C1 segment of cervical spinal cord (tissue), 14 donors: ENCODE measurements at places on chromosomes 1 and 21.

DNA sequence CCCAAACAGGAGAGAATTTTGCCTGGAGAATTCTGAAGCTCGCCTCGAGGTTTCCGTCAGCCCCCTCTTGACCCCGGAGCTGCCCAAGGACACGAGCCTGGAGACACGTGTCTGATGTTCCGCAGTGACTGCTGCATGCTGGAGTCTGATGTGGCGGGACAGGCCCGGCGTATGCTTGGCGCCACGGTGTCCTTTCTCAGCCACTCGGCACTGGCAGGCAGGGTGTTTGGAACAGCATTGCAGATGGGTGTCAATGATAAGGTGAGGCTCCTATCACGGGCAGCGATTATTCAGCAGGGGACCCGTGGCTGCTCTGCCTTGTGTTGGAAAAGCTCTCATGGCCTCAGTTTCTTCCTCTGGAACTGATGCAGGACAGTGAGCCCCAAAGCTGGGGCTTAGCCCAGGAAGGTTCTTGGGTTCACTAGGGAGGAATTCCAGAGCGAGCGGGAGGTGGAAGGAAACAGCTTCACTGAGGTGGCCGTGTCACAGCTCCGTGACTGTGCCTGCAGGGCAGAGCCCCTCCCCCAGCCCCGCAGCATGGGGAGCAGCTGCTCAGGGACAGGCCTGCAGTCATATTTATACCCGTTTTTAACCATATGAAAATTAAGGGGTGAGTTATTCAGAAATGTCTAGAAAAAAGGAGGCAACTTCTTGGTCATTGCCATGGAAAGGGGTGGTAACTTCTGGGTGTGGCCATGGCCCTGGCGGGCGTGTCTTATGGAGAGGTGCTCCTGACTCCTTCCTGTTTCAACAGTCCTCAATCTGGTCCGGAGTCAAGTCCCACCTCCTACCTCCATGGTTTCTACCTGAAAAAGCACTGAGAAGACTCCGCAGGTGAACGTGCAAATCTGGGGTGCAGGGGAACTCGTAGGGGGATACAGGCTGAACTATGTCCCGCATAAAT lies 123.4 kb downstream of the SIK1 start:
- DNase-seq, result no peak

GRCh38 chr1:111417755-111418154 lies 9.8 kb downstream of the OVGP1 start:
- no peak for DNase-seq

- no peak for DNase-seq
Measured at GRCh38 chr1:245133995-245134715, 20.6 kb upstream of the KIF26B start.

- DNase-seq, result no peak
Measured at GRCh38 chr1:89896105-89896942, 75.5 kb downstream of the LRRC8D start.

DNA sequence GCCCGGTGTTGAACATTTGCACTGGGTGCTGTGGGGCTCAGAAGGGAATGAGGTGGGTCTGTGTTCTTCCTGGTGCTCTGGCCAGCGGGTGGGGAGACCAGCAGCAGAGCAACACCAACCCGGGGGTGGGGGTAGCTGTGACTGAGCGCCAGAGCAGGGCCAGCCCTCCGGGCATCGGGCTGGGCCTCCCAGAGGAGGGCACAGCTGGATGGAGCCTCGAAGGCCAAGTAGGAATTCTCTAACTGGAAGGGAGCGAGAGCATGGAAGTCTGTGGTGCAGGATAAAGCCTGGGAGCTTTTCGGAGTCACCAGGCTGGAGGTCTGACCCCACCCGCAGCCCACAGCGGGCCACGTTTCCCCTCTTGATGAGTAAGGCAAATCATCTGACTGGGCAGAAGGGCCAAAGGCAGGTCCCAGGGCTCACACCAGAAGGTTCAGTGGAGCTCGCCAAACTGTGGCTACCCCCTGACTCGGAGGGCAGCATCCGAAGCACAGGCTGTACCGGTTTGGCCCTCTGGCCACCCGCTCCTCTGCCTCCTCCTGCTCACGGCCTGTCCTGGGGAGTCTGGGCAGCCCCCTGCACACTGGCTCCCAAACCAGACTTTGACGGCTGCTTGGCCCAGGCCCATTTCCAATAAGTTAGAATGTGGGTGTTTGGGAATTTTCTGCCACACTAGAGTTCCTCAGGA lies 18.8 kb downstream of the SLC1A7 start:
- DNase-seq, result no peak

DNA sequence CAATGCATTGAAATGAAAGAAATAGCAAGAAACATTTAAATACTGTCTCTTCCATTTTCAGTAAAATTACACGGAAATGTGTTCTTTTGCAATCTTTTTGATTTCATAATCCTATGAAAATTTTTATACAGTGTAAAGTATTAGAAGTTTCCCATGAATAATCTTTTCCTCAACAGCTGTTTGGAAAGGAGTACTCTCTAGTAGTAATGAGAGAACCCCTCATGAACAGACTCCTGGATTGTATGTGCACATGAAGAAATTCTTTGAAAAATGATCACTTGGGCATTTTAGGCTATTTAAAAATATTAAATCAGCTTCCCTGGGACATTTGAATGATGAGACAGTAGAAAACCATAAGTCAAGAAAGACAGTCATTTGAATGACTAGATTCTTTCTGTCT lies 64.4 kb downstream of the LHX9 start:
- DNase-seq, result no peak

- no peak for DNase-seq
Measured at GRCh38 chr1:213162338-213162737, 111.3 kb downstream of the RPS6KC1 start.

GRCh38 chr21:34029743-34030528 lies 43.4 kb upstream of the MRPS6 start:
- no peak for DNase-seq
